Activated CD8-positive, alpha-beta memory T cell treated with anti-CD3 and anti-CD28 coated beads for 4 hours (primary cell): ENCODE measurements at places on chromosomes 12 and 14.

- no peak for DNase-seq
These were observed 198.5 kb downstream of the STXBP6 start for GRCh38 chr14:24851406-24851805.

DNA sequence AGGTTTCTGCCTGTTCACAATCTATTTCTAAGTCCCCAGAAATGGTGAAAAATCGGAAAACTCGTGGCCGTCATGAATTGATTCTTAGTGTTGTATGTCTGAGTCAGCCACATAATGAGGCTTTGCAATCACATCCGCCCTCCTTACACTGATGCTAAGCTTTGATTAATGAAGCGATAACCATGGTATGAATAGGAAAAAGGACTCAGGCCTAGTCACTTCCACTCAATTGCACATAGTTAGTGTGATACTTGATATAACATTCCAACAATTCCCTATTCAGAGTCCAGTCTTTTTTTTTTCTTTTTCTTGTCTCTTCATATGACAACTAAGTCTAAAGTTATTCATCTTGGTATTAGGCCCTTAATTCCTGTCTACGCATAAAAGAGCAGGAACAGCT, 1231.0 kb downstream of the VRK1 start:
- DNase-seq = no peak

DNA sequence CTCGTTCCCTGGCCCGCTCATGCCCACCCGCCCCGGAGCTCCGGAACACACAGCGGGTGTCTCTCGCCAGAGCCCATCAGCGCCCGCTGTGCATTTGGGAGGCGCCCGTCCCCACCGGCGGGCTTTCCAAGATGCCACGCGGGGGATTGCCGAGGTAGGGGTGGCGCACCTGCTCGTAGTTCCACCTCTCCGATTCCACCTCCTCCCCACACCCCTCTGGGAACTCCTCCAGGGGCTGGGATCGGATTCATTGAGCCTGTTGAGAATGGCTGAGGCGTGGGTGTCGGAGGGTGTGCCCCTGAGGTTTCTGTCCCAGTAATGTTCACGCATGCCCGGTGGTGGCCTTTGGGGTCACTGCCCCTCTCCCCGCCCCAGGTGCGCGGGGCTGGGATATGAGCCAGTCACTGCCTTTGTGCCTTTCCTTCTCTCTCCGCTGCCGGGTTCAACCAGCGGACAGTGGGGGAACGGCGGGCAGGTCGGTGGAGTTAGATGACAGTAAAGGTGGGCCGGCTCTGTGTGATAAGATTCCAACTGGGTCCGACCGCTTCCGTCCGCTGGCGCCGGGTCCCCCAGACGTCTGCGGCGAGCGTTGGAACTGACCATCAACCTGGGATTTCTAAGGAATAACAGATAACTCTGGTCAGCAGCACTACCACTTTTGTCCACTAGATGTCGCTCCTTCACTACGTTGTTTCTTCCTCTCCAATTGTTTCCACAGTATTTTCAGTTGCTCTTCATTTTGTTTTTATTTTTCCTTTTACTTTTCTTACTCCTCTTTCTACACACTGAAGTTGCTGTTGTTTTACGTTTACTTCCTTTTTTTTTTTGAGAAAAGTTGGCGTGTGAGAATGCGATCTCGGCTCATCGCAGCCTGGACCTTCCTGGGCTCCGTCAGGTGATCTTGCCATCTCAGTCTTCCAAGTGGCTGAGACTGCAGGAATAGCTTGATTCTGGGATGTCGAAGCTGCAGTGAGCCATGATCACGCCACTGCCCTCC, 178.1 kb upstream of the ALG10B start:
- DNase-seq = no peak

- DNase-seq = no peak
These were observed 146.4 kb upstream of the ATXN7L3B start for GRCh38 chr12:74391283-74391682.
